ENCODE measurements at places on chromosomes 1 and 21. TPM values are rescaled to one million over a fixed set of nuclear protein-coding genes. Genes with fewer than 3 reads are reported as not detected.

TSACC gene
- not detected for total RNA-seq

TFAP2E gene
- under 0.01 TPM for total RNA-seq

KRTAP19-3 gene
- total RNA-seq: not detected

AK4 gene
- total RNA-seq: 30.3 TPM

CLCA4 gene
- total RNA-seq: not detected

ZRANB2 gene
- total RNA-seq: 23.7 TPM

AVPR1B gene
- not detected for total RNA-seq

COL16A1 gene
- total RNA-seq: 34.2 TPM

OR2T11 gene
- not detected for total RNA-seq

KRTAP12-2 gene
- total RNA-seq: not detected

GBP6 gene
- total RNA-seq: not detected

BNIPL gene
- total RNA-seq: under 0.01 TPM

RSPH1 gene
- total RNA-seq: not detected

H3-3A gene
- total RNA-seq: 171 TPM

SLAMF1 gene
- total RNA-seq: not detected

LCE1A gene
- total RNA-seq: not detected

DNA sequence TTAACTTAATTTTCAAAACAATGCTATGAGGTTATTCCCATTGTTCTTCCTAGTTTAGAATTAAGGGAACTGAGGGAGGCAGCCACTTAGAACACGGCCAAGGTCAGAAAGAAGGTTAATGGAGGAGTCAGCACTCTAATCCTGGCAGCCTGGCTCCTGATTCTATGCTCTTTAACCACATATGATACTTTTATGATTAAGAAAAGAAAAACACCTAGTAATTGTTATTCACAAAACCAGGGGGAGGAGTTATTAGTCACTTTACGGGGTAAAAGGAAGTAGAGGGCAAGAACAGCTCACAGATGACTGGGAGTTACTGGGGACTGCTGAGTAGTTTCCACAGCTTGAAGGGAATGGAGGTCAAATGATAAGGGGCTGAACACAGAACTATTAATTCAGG lies 38.6 kb downstream of the GADD45A start:
- peak; percentile 73 for DNase-seq

GRCh38 chr1:236685917-236686814 lies at the start of gene ACTN2:
TSS of gene ACTN2 (plus strand) at chr1:236686499. CDS start at chr1:236686674, 175 bp downstream.
- no peak for DNase-seq

- DNase-seq: no peak
These were observed 38.7 kb downstream of the CNN3 start for GRCh38 chr1:94888201-94888600.

DNA sequence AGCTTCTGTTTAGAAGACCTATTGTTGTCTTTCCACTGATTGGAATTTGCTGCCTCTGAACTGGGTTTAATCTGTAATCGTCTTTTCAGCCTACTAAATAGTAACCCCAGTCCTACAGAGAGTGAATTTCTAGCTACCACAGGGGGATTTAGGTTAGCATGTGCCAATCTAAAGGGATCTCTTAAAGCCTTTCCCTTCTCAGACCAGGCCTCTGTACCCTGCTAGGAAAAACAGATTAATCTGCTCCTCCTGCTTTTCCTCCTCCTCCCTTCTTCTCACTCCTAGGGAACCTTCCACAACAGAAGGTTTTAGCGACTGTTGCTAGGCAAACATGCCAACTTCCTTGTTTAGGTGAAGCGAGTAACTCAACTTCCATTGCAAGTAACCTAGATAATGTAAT lies 1.3 kb upstream of the RC3H1 start:
- peak; percentile 50 for DNase-seq

DNA sequence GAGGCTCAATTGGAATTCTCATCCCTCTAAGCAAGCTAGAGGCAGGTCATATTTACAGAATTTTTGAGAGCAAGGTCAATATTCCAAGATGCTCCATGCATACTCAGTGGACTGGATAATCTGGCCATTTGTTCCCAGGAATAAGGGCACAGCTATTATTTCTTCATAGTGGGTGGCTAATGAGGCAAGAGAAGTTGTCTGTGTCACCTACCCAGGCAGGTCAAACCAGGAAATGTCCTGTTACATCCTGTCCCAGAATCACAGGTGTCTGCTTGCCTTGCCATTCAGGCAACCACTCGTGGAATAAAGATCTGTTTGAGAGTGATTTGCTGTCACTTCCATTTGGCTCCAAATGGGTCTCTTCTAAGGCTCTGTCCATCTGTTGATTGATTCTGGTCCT lies 85.2 kb upstream of the ZP4 start:
- DNase-seq: no peak

GRCh38 chr21:42426876-42427480 lies 23.3 kb downstream of the UBASH3A start:
- no peak for DNase-seq

- peak; percentile 21 for DNase-seq
These were observed 431 bp downstream of the CLCN6 start for GRCh38 chr1:11806307-11806936.

DNA sequence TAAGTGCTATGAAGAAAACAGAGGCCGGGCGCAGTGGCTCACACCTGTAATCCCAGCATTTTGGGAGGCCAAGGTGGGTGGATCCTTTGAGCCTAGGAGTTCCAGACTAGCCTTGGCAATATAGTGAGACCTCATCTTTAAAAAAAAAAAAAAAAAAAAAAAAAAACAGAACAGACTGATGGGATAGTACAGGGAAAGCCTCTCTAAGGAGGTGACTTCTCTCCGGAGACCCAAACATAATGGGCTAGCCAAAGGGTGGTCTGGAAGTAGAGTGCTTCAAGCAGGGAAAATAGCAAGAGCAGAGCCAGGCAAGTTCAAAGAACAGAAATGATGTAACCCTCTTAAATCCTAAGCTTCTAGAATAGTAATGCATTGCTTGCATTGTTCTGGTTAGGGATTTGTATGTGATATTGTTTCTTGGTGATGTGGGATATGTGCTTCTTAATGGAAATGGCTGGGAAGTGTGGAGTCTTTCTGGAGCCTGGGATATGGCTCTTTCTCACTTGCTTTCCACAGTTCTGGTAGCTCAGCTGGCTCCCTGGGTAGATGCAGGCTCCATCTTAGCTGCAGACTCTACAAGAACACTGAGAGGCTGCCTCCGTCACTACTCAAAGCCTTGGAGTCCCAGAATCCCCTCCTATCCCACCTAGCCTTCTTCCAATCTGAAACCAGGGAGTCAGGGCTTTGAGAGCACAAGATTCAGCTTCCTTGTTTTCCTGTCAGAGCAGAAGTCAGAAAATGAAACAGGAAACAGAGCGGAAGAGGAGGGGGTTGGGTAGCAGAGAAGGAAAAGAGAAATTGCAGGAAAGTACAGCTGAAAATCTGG lies 1.9 kb upstream of the PIGV start:
- DNase-seq: peak; percentile 48

GRCh38 chr1:171434717-171435346 lies 50.5 kb upstream of the PRRC2C start:
- DNase-seq: peak; percentile 84

GRCh38 chr1:155126556-155127104 lies 1.0 kb upstream of the EFNA1 start:
- DNase-seq: peak; percentile 27

DNA sequence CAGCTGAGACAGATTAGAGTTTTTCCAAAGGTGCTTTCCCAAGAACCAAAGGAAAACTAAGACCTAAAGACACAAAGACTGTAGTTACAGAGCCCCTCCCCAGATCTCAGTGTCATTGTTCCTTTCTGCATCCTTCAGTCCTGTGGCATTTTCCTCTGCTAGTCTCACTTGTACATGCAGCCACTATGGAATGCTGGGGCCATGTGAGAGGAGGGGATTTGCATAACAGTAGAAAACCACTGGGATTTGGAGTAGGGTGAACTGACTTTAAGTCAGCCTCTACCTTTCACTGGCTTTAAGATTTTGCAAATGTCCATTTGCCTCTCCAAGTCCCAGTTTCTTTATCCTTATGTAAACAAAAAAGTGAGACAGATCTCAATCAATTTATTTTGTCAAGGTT lies 119.4 kb upstream of the F3 start:
- peak; percentile 43 for DNase-seq

- DNase-seq: no peak
These were observed 1093.6 kb upstream of the B3GALT2 start for GRCh38 chr1:194279975-194280374.

GRCh38 chr1:169250022-169250421 lies 117.6 kb downstream of the NME7 start:
- DNase-seq: peak; percentile 22

GRCh38 chr1:66480162-66480561 lies 53.8 kb upstream of the SGIP1 start:
- no peak for DNase-seq

GRCh38 chr1:3022976-3023375 lies 1.7 kb downstream of the ACTRT2 start:
- DNase-seq: no peak

DNA sequence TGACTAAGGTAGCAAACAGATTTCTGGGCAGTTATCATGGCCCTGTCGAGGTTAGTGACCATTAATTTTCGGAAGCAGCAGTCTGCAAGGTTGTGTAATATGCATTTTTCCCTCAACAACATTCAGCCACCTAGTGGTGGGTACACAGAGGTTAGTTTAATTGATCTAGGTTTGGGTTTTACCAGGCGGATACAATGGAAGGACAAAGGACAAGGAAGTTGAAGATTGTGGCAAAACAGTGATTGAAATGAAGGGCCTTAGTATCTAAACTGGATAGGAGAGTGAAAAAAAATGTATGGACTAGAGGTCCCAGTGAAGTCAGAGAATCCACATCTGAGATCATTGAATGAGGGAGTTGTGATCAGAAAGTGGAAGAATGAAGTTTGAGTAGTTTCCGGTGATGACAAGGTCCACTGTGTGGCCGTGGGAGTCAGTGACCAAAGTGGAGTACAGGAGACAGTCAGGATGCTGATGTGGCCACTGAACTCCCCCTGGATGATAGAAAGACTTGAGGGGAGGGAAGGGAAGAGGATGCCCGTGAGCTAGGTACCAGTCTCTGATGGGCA lies 2.8 kb downstream of the ARMH1 start:
- peak; percentile 53 for DNase-seq

- DNase-seq: no peak
These were observed 63.2 kb downstream of the RGS2 start for GRCh38 chr1:192872010-192872409.

DNA sequence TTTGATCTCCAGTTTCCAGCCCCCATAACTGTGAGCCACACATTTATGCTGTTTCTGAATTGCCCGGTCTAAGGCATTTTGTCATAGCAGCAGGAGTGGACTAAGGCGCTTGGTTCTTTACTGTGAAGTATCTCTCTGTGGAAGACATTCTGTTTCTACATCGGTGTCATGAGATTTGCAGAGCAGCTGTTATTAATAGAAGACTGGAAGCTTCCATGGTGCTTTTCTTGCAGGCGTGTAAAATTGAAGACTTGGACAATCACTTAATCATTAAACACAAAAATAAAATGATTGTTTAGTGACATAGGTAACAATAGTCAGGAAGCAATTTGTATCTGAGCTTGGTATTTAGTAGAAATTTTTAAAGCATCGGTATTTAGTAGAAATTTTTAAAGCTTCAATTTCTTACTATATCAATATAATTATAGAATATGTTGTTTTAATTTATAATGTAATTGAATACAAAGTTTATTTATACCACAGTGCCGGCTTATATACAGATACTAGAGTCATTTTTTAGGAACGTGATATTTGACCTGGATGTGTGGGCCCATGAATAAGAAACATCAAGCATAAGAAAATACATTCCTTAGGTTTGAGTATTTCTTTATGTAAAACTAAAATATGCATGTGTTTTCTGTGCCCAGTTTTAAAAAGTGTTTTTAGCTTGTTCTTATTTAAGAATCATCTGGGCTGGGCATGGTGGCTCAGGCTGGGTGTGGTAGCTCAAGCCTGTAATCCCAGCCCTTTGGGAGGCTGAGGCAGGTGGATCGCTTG lies 60.6 kb upstream of the COL6A1 start:
- peak; percentile 84 for DNase-seq

DNA sequence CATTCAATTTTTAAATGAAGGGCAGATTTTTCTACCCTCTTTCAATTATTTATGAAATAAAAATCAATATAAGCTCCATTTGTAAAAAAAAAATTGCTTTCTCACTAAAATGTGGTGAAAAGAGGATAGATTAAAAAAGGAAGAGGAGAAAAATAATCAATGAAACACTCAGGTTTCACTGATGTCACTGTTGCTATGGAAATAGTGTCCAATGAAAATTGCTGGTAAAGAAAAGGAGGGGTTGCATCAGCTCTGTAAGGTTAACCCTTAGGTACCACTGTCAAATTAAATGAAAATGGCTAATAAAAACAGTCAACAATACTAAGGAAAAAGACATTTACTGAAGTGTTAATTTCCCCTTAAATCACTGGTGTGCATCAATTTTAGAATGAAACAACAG lies 91.6 kb upstream of the TTC39A start:
- DNase-seq: peak; percentile 82

- peak; percentile 37 for DNase-seq
These were observed 14.2 kb downstream of the CAMTA1 start for GRCh38 chr1:6799499-6799898.

DNA sequence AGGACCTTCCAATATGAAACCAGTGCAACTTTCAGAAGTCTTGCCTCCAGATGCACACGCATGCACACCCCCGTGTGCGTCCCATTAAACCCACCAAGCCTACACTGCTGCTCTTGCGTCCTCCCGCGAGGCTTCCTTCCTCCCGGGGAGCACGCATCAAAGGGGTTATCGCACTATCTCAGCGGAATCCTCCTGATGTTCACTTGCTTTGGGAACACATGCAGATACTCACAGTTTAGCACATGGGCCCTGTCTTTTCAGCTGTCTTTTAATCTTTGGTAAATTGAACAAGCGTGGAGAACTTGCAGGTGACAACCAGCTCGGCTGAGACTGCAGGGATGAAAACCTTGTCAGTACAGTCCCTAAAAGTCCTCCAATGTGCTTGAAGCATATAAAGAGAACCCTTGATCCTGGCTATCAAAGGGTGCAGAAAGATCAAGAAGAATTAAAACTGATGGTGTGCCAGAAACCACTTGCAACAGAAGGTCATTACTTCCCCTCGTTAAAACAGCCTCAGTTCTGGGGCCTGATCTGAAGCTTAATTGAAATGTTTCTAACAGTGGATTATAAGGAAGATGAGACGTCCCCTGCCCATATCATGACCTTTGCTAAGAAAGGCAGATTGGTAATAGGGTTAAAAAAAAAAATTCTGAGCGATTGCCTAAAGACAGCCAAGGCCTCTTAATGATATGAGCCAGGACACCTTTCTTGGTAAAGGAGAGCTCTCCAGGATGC lies 149.4 kb upstream of the LMO4 start:
- DNase-seq: no peak

- DNase-seq: no peak
These were observed 397.7 kb downstream of the RWDD3 start for GRCh38 chr1:95631695-95632094.

Measured in IMR-90 (cell line).